Stimulated activated naive CD4-positive, alpha-beta T cell treated with Interleukin-2 at 50 U/mL for 16 hours (primary cell): ENCODE measurements at places on chromosomes 1 and 21.

GRCh38 chr1:39301606-39302005 is 97.1 kb downstream of the MACF1 start:
- no peak for DNase-seq

GRCh38 chr1:29592731-29593130 is 356.4 kb downstream of the PTPRU start:
- DNase-seq = no peak

GRCh38 chr1:107061886-107062285 is 5.4 kb downstream of the PRMT6 start:
- no peak for DNase-seq

DNA sequence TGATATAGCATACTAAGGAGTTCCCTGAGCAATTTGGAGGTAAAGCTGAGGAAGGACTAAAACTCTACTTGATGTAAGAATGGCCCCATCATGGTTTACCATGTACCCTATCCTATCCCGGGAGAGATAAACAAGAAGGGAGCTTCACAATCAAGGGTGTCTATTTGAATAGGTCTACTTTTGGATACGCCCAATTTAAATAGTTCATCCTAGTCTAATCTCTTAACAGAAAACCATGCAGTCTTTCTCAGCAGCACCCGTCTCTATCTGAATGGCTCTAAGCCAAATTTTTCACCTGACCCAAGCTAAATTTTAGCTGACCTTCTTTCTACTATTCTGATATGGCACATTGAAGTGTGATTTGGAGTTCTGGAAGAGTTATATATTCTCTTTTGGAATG is 122.0 kb downstream of the TNNI3K start:
- no peak for DNase-seq

GRCh38 chr1:66240491-66241484 is 293.2 kb upstream of the SGIP1 start:
- DNase-seq = no peak

DNA sequence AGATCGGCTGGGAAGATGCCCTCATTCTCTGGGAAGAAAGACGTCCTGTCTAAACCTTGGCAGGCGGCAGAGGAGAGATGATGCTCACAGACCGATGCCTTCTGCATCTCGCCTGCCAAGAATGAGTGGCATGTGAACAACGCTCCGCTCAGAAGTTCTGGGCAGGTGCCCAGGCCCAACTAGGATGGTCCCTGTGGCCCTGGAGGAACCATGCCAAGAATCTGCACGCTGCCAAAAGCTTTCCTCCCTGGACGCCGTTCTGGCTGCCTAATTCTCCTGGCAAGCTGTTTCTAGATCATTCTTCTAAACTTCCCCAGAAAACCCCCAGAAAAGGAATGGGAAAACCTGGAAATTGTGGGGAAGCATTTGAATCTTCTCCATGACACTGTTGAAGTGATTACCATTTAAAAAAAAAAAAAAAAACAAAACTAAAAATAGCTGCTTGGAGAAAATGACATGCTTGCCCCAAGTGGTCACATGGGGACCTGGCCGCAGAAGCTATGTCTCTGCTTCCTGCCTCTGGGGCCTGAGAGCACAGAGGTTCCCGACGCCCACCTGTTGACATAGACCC is 440.9 kb downstream of the PRDM2 start:
- DNase-seq = no peak

- DNase-seq = no peak
Measured at GRCh38 chr1:37038227-37039093, 4.1 kb upstream of the GRIK3 start.

- no peak for DNase-seq
Measured at GRCh38 chr1:178513278-178513983, 522 bp downstream of the TEX35 start.

- DNase-seq = no peak
Measured at GRCh38 chr1:31828341-31828740, 12.5 kb upstream of the SPOCD1 start.

- DNase-seq = no peak
Measured at GRCh38 chr1:1776672-1777582, 1.3 kb downstream of the NADK start.

DNA sequence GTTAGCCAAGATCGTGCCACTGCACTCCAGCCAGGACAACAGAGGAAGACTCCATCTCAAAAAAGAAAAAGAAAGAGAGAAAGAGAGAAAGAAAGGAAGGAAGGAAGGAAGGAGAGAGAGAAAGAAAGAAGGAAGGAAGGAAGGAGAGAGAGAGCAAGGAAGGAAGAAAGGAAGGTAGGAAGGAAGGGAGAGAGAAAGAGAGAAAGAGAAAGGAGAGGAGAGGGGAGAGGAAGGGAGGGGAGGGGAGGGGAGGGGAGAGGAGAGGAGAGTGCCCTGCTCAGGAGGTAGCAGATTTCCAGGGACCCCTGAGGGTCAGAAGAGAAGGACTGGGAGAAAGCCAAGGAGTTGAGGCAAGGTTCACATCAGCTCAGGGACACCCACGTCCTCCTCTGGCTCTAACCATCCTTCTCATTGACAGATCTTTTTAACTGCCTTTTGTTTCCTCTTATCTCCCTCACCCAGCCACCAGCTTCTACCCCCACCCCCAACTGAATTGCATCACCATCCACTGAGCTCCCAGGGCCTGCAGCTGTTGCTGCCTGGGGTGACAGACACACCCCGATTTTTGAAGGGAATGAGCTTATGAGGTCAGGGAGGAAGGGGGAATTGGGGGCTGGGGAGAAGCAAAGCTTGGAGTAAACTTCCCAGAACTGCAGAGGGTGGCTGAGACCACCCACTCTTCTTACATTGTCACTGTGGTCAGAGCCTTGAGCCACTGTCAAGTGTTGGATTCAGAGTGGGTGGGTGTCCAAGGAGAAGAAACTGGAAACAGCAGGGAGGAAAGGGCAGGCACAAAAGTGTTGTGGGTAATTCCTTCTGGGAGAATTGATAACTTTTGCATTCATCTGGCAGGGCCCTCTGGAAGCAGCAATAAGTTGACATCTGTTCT is 91.6 kb downstream of the GLUL start:
- no peak for DNase-seq
